RPMI8226 (cell line): ENCODE measurements at places on chromosomes 12 and 14.

DNA sequence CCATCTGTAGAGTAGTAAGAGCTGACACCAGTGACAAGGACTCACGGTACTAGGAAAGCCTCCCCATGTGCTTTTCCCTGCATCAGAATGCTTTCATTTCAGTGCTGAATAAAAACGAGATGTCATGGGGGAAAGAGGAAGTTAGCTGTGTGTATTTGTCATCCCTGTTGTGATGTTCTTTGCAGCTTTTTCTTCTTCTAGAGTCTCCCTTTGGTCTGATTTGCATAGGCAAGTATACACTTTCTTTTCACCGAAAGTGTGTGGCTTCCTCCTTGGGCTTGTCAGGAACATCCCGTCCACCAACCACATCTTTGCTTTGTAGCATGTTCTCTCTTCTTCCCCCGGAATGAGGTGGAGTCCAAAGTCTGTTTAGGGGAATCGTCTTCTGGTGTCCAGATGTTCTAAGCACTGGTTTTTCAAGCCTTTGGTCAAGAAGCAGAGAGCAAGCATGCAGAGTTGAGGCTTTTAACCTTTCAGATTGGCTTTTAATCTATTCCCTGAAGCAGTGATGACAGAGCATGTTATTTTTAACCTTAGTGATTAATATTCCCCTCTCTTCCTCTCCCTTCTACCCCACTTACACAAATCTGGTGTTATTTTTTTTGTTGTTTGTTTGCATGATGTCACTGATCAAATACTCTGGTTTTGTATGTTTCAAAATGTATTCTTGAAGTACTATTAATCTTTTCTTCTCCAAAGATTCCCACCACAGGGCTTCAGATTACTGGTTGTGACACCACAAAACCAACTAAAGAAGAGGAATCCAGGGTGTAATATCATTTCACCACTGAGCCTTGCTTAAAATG, 163.4 kb downstream of the SAMD4A start:
- no peak for DNase-seq

DNA sequence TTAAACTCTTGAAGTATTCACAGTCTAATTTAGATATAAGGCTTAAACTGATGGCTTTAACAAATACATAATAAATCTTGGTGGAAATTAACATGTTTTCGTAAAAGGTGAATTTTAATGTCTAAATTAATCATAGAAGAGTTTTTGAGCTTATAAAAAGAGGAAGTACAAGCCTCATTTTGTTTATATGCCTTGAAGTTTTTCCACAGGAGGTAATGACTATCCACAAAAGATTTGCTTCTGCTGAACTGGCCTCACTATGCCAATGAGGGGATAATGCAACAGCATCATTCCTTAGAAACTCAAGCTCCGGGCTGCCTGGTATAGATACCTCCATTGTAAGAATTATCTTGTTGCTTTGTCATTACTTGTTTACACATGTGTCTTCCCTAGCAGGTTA, 175.6 kb downstream of the DUSP6 start:
- DNase-seq: no peak

GRCh38 chr12:88624911-88625310, 44.6 kb upstream of the KITLG start:
- DNase-seq: no peak

DNA sequence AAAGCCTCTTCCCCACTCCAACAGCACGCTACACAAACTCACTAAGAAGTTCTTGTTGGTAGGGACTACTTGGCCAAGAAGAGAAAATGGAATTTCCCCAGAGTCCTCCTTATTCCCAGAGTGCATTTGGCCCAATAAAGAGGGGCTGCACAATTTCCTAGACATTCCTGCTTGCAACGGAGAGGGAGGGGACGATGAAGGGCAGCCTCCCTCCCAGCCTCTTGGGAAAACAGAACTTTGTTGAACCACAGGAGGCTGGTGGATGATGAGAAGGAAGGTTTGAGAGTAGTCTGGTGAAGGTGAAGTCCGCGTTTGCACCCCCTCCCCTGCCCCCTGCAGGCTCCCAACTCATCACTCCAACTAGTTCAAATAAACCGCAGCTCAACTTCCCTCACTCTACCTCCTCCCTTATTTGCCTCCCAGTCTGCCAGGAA, 19.1 kb upstream of the TBX3 start:
- DNase-seq: no peak

DNA sequence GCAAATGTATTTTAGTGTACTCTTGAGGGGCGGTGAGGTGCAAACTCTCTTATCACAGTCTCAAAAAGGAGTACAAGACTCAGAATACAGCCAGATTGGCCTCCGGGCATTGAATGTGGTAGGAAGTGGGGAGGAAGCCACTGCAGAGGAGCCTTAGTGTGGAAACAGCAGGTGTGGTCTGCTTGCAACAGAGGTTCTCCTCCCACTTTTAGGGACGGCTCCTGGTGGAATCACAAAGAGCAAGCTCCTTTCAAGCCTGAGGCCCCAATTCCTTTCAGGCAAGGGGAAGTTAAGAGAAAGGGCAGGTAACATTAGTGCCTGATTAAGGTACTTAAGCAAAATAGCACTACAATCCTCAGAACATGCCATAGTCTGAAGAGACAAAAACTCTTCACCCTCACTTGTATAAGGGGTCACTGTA, 23.7 kb upstream of the SLC2A3 start:
- DNase-seq: peak; percentile 75

GRCh38 chr14:76710056-76711010, 50.9 kb upstream of the VASH1 start:
- peak; percentile 38 for DNase-seq

GRCh38 chr12:121278169-121279070, 18.1 kb downstream of the CAMKK2 start:
- DNase-seq: no peak

GRCh38 chr12:71440345-71440762, 756 bp downstream of the LGR5 start:
- no peak for DNase-seq

DNA sequence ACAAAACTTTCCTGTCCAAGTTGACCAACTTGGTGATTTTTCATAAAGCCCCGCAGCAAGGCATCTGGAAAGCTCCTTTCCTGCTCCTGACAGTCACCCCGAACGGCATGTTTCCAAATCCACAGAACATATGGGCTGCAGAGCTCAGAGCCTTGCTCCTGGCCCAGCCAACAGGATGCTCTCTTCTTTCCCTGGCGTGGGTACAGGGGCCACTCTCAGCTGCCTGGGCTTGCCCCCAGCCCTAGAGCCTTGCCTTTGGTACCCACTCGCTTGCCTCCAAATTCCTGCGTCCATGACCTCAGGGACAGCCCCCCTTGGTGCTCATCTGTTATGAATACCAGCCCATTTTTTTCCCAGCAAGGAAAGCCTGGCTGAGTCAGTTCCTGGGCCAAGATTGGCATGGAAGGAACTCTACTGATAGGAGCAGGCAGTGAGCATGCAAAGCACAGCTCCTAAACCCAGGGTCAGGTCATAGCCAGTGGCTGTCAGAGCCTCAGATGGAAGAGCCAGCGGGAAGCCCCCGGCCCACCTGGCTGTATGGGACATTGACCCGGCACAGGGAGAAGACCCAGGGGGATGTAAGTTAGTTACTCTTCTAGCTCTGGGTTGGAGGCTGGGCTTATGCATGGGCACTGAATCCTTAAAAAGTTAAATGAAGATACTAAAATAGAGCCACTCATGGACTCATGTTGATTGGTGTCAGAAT, 105.3 kb upstream of the RTL1 start:
- DNase-seq: no peak

GRCh38 chr12:120643574-120643973, 3.1 kb downstream of the CABP1 start:
- DNase-seq: no peak

DNA sequence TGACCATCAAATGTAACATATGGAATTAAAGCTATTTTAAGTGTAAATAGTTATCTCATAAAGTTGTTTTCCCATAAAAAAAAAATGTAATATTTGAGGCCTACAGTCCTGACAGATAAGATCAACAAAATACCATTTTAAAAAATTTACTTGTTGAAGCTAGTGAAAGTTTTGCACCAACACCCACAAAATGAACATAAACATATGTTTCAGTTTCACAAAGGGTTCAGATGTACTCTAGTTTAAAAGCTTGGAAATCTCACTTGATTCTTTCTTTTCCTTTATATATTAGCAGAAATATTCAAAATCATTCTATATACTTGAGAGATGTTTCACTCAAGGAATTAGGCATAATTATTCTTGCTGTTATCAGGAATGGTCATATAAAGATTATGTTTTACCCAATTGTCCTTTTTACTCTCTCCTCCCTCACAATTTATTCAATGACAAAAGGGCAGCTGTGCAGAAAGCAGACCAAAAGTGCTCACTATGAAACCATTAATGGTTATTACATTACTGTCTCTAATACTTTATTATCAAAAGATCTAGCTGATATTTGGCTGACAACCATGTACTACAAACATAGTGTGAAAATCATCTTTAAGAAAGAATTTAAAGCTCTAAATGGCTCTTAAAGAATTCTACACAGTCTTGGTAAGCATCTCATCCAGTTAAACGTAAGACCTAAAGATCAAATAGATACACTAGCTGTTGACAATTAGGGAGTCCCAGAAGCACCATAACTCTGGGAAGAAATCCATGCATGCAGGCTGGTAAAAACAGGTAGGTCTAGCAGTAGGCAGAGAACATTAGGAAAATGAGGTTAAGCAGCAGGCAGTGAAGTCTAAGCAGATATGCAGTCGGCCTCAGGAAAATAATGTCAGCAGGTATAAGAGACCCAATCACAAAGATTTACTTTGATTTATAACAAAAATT, 28.8 kb downstream of the KIF21A start:
- DNase-seq: no peak

- DNase-seq: no peak
Measured at GRCh38 chr12:101064721-101065120, 145.3 kb downstream of the SLC5A8 start.

DNA sequence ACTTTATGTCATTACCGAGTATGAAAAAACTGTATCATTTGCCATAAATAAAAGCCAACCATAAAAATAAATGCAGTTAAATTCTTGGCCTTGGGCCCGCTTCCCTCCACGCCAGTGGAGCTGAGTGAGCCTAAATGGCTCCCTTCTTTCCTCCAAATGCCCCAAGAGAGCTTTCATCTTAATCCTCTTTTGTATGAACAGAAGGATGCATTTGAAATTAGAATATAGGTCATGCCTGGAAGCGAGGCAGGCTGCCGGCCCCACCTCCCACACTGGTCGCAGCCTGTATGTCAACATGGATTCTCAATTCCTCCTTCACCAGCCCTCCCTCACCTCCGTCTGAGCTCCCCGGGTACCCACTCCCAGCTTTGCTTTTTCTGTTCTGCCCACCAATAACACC, 245.7 kb downstream of the SLC15A4 start:
- DNase-seq: no peak

DNA sequence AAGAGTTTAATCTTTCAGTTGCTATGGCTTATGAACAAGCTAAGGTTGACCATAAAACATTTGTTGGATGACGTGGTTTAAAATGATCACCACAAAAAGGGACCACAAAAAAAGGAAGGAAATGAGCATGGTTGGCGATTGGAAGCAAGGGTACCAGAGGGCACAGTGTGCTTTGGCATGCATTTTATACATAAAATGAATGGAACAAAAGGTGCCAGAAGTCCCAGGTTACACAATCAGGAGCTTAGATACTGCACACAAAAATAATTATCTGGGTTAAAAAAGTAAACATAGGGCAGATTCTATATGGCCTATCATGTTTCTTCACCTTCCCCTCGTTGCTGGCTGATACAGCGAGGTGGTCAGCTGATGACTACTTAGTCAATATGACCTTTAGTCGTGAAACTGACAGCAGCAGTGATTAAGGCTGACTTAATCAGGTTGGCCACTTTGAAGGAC, 50.7 kb downstream of the ZC3H14 start:
- no peak for DNase-seq

DNA sequence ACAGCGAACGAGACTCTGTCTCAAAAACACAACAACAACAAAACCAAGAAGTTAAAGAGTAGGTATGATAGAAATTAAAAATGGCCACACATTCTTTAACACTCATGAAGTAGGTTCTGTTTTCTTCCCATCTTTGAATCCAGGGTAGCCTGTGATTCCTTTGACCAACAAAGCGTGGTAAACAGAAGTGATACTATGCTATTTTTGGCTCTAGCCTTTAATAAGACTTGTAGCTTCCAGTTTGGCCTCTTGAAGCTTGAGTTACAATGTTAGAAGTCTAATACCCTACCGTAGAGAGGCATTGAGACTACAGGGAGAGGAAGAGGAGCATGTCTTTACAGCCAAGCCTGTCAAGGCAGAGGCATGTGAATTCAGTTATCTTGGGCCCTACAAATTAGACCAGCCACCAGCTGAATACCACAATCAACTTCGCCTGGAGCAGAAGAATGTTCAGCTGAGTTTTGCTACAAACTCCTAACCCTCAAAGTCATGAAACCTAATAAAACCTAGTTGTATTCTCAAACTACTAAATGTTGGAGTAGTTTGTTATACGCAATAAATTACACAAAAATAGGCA, 4.9 kb upstream of the NEMF start:
- DNase-seq: peak; percentile 12

DNA sequence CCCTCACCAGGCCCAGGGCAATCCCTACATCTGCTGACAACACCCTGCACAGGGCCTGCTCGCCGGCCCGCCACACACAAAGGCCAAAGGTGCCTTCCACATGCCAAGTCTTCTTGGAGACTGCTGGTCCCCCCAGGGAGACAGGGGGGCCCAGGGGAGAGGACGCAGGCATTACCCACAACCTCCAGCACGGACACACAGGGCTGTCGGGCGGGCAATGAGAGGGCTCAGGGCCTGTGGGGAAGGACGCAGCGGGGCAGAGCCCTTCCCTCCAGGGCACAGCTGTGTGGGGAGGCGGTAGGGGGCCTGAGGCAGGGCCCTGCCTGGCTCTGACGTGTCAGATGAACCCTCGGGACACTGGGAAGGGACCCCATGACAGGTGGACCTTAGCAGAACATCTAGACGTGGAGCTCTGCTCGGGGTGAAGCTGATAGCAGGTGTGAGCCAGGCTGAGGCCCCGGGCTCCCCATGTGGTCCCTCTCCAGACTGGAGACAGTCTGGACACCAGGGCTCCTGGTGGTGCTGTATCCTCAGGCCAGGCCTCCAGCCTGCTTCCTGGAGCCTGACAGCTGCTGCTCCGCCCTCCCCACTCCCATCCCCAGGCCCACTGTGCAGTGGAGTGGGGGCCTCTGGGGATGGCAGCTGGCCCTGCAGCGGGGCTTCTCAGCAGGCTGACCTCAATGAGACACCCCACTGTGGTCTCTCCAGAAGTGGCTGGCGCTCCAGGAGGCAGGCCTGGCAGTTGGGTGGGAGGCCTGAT, 31.6 kb upstream of the NUDT14 start:
- no peak for DNase-seq

DNA sequence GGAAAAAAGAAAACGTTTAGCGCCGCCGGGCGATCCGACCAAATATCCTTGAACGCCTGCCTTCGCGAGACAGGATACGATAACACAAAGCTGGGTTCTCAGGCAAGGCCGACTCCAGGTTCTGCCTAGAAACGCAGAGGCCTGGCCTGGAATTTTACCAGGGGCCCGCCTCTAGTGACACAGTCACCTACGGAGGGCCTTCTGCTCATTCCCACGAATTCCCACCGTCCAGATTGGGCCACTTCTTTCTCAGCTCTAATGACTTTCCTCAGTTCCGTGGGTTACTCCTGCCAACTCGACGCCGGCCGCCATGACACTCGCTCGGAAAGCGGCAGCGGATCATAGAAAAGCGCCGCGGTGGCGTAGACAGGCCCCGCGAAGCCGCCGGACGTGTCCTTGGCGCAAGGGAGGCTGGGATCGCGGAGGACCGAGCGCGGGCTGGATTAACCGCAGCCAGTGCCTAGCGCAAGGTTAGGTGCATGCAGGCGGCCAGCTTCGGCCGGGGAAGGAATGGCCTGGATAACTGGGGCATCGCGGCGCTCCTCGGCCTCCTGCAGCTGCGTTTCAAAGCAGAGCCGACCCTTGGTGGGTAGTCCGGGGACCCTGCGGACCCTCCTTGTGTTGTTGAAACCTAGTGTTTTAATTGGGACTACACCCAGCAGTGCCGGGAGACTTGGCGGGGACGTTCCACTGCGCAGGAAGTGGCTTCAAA, at the start of gene TRIP11:
TSS of gene TRIP11 (minus strand) at position 341 of the 712 bp plus-strand sequence. CDS start 374 bp downstream, outside the sequence.
- DNase-seq: peak; percentile 91
